ENCODE measurements at places on chromosomes 16 and 17.

- H3K36me3 ChIP-seq: peaks cover 34% of the 10 kb centered on the region
- H3K4me3 ChIP-seq: no peak overlapping the region
- no peaks in the 10 kb centered on the region for H3K4me1 ChIP-seq
- H3K27me3 ChIP-seq: no peaks in the 10 kb centered on the region
- no peak overlapping the region for H3K27ac ChIP-seq
Observed at GRCh38 chr17:3603119-3603869, 5.9 kb downstream of the TRPV1 start.

DNA sequence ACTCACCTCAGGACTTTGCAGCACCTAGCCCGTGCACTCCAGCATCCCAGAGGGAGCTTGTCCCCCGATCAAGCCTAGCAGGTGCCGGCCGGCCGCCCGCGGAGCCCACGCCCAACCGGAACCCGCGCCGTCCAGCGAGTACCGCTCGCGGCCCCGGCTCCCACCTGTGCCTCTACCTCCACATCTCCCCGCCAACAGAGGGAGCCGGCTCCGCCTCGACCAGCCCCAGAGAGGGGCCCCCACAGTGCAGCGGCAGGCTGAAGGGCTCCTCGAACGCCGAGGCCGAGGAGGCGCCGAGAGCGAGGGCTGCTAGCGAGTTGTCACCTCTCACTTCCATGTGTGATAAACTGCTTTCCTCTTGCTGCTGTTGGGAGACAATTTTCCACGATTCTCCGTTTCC, 41.1 kb upstream of the DHRS7B start:
- no peaks in the 10 kb centered on the region for H3K27me3 ChIP-seq
- no peaks in the 10 kb centered on the region for H3K36me3 ChIP-seq

DNA sequence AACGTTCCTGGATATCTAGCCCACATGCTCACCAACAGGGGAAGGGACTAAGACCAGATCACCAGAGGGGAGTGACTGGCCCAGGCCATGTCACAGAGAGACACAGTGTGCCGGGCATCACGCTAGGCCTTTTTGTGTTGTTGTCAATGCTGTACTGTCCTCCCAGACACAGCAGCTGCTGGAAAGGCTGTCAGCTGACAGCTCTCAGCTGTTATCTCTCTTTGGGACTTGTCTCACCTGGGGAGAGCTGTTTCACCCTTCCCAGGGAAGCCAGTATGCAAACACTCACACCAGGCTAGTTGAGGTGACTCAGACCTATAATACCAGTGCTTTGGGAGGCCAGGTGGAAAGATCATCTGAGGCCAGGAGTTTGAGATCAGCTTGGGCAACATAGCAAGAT, 19.4 kb downstream of the UNC45B start:
- no peak overlapping the region for H3K27ac ChIP-seq
- no peaks in the 10 kb centered on the region for H3K36me3 ChIP-seq
- ATAC-seq: no peak
- peaks cover 30% of the 10 kb centered on the region for H3K27me3 ChIP-seq

GRCh38 chr17:38844261-38844757, 9.2 kb downstream of the RPL23 start:
- H3K27ac ChIP-seq: no peak overlapping the region
- H3K4me1 ChIP-seq: no peaks in the 10 kb centered on the region

GRCh38 chr17:66900126-66901010, 64.1 kb upstream of the CACNG4 start:
- H3K27me3 ChIP-seq: peaks cover 26% of the 10 kb centered on the region
- H3K27ac ChIP-seq: no peak overlapping the region
- H3K36me3 ChIP-seq: no peaks in the 10 kb centered on the region
- no peak overlapping the region for H3K4me3 ChIP-seq
- no peak for ATAC-seq

DNA sequence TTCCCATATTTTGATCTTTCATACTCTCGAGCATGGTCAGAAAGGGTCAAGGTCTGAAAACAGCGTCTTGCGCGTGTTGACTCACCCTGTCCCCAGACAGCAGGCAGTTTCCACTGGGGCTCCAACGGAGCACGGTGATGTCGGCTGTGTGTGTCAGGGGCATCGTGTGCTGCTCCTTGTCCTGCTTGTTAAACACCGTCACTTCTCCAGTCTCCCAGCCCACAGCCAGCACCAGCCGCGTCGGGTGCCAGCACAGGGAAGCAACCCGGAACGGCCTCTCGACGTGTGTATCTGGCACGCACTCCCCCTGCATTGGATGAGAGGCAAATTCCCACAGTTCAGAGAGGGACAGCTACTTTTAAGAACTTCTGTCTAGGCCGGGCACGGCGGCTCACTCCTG, 9.6 kb downstream of the IFT140 start:
- H3K4me3 ChIP-seq: no peak overlapping the region
- H3K27ac ChIP-seq: no peak overlapping the region
- no peaks in the 10 kb centered on the region for H3K4me1 ChIP-seq
- ATAC-seq: no peak
- H3K36me3 ChIP-seq: no peaks in the 10 kb centered on the region

DNA sequence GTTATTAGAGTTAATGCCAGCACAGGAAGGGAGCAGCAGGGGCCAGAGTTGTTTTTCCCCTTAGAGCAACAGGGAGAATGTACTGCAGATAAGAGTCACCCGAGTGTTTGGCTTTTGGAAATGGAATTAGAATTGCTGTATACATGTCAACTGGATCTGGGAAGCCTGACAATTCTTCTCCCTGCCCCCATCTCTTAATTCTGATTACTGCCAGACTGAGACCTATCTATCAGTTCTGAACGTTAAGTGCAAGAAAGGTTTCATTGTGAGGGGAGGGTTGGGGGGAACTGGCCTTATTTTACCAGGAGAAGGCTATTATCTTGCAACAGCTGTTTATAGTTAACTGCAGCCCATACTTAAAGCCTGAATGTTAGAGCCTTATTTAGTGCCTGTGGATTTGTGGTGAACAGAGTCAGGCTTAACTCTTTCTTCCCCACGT, 424.5 kb upstream of the CDH11 start:
- no peak overlapping the region for H3K4me3 ChIP-seq
- no peak overlapping the region for H3K27ac ChIP-seq
- no peak for ATAC-seq
- no peaks in the 10 kb centered on the region for H3K4me1 ChIP-seq

Data from gastroesophageal sphincter (tissue), 4 donors.